ELR (cell line): ENCODE measurements at places on chromosomes 11 and 22.

- DNase-seq: no peak
Observed at GRCh38 chr22:43832393-43833265, 20.5 kb upstream of the EFCAB6 start.

DNA sequence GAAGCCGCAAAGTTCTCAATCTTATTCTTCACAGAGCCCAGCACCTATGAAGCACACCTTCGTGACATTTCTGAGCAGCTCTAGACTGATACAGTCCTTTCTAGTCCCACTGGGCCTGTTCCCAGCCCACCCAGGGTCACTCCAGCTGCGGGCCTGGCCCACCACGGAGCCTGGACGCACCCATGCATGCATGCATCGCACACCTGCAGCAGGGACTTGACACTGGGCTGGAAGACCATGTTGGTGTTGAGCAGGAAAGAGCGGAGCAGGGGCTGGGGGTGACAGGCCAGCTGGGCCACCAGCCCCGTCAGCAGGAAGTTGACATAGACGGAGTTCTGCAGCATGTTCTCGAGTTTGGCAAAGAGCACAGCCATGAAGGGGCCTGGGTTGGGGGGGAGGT is 9.2 kb downstream of the C11orf42 start:
- DNase-seq: no peak

DNA sequence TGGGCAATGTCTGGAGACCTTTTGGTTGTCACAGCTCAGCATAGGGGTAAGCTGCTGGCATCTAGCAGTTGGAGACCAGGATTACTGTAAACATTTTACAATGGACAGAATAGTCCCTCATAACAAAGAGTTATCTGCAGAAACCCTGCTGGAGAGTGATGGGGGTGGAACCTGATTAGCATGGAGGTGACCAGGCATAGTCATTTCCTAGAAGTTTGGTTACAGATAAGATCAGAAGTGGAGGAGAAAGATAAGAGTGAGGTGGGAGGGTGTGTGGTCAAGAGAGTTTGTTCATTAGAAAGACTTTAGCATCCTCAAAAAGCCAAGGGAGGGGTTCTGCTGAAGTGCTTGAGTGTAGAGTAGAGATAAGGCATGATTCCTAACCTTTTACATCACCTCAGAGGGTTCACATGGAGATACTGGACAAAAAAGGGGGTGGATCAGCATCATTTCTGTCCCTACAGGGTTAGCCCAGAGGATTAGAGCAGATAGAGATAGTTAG is 38.8 kb downstream of the PRDM11 start:
- no peak for DNase-seq

- DNase-seq: no peak
Observed at GRCh38 chr11:90252053-90252452, 29.2 kb upstream of the CHORDC1 start.

DNA sequence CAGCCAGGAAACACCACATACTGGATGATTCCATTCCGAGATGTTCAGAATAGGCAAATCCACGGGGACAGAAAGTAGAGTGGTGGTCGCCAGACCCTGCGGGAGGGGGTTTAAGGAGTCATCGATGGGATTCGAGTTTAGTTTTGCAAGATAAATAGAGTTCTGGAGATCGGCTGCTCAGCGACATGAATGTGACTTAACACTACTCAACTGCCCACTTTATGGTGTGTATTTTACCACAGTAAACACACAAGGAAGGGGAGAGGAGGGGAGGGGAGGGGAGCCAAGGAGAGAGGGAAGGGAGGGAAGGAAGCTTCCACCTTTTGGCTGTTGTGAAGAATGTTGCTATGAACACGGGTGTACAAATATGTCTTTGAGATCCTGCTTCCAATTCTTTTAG is 10.4 kb upstream of the ARHGAP8 start:
- DNase-seq: no peak

DNA sequence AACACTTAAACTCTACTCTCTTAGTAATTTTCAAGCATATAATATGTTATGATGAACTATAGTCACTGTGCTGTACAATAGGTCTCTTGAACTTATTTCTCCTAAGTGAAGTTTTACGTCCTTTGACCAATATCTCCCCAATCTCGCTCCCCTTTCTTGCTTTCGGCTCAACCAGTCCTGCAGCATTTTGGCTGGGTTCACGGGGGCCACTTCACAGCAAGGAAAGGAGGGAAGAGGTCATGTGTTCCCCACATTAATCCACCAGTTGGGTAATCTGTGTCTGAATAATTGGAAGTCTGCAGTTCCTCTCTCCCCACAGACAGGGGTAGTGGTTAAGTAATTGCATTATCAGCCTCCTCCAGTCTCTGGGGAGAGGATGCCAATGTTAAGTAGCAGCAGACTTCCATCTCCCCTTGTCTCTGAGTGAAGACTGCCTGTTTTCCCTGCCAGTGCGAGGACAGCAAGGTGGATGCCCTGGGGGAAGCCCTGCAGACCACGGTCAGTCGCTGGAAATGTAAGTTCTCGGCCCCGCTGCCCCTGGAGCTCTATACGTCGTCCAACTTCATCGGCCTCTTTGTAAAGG is 59.2 kb upstream of the CRTAM start:
- no peak for DNase-seq

DNA sequence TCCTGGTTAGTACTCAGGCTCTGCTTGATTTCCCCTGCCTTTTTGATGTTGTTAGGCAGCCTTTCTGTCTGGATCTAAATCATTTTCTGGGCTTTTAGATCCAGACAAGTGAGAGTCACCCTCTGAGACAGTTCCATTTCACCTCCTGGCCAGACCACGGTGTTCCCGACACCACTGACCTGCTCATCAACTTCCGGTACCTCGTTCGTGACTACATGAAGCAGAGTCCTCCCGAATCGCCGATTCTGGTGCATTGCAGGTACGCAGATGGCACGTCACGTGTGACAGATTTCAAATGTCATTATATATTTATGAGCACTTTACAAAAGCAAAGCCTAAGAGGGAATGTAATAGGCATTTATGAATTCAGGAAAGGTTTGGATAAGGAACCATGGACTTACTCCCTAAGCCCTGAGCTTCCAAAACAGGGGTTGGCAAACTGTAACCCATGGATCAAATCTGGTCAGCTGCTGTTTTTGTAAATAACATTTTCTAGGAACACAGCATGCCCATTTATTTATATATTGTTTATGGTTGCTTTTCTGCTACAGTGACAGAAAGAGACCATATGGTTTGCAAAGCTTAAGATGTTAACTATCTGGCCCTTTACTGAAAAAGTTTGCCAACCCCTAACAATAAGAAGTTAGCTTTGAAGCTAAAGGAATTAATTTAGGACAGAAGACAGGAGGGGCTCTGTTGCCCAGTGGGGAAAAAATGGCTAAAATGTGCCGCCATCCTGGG is 53.1 kb upstream of the OR4B1 start:
- no peak for DNase-seq

GRCh38 chr22:39234472-39234787 is 10.4 kb downstream of the PDGFB start:
- no peak for DNase-seq

DNA sequence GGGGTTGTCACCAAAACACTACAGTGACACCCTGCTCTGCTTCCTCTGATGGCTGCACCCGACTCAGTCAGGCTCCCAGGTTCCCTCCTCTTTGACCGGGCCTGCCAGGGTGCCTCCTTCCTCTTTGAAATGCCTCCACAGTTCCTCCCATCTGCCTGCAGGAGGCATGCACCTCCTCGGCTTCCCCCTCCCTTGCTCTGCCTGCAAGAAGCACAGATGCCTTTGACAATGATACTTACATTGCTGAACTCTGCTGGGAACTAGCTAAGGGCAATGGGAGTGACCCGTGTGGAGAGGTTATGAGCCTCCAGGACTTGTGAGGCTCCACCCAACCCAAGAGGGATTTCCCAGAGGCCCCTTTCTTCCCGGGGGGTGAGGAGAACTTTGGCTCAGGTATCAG is 674.1 kb downstream of the OPCML start:
- DNase-seq: peak; percentile 61
